NCI-H2081 (cell line): ENCODE measurements at places on chromosomes 2 and 18.

- peak; percentile 13 for DNase-seq
These were observed 70.4 kb downstream of the LRRFIP1 start for GRCh38 chr2:237697586-237698357.

DNA sequence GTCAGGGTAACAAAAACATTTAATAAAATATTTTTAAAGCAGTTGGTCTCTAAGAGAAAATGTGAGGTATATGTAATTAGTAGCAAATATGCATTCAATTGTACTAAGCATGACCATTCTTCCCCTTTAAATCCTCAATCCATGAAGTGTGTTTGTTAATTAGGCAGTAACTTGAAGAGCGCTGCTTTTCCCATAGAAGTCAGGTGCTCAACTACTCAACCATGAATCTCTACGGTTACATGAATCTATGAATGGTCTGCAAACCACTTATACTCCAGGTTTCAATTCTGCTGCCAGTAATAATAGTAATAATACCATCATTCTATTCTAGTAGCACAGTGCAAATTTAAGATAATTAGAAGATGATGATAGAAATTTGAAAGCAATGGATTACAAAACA is 55.8 kb downstream of the SLC8A1 start:
- DNase-seq, result no peak

GRCh38 chr18:61825386-61825785 is 67.4 kb downstream of the RNF152 start:
- DNase-seq, result no peak

DNA sequence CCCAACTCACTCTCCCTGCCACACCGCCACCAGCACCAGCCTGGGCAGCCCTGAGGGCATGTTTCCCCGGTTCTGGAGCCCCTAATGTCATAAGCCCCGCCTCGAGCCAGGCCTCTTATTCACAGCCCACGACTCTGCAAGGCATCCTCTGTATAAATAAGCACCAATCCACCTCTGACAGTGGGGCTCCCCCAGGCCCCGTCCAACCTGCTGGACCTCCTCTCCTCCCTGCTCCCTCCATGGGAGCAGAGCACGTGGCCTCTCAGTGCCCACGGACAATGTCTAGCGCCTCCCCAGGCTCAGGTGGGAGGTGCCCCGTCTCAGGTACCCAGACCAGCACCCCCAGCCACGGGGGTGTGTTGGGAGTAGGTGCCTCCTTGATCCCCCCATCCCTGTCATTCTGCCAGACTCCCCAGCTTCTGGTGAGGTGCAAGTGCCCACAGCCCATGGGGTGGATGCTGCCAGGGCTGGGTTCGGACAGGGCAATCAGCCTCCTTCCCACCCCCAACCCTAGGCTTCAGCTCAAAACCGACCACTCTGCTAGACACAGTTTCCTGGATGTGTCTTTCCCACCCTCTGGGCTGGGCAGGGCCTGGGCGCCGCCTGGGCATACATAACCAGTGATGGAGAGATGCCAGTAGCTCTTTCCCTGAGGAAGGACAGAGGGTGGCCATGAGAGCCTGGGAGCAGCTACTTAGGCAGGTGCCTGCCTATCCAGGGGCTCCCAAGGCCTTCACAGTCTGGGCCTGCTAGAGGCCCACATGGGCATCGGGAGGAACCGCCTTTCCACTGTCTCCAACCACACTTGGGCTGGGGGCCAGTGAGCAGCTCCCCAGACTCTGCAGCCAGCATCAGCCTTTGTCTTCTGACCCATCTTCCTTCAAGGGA is 1.6 kb upstream of the ADRA2B start:
- DNase-seq, result no peak
